ENCODE measurements at places on chromosomes 11 and 22.

GRCh38 chr22:36233796-36234195 lies 5.5 kb downstream of the APOL2 start:
- no peak for DNase-seq

GRCh38 chr11:6414874-6415328 lies 4.0 kb downstream of the APBB1 start:
- no peak for DNase-seq

DNA sequence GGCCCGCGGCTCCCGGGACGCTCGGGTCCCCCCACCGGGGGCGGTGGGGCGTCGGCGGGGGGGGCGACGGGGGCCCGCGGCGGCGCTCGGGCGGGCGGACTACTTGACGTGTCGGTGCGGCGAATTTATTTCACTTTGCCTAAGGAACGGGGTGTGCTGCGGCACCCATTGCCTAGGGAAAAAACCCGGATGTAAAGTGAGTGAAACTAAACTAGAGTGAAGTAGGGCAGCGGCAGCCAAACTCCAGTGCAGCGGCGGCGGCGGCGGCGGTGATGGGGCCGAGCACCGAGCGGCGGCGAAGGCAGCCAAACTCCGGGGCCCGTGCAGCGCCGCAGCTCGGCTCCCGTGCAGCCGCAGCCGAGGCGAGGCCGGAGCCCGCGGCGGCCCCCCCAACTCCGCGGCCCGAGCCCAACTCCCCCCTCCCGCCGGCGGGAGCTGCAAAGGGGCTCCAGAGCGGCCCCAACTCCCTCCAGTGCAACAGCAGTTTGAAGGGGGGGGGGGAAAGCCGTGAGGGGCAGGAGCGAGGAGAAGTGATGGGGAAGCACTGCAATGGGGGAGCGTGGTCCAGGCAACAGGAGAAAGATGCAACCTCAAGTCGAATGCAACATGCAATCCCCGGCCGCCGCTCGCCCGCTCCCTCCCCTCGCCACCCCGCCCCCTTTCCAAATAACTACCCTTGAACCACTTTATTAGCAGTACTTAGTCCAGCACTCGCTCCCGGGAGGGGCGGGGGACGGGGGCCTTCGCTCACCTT lies 647 bp upstream of the PHF21A start:
- peak; percentile 80 for DNase-seq

DNA sequence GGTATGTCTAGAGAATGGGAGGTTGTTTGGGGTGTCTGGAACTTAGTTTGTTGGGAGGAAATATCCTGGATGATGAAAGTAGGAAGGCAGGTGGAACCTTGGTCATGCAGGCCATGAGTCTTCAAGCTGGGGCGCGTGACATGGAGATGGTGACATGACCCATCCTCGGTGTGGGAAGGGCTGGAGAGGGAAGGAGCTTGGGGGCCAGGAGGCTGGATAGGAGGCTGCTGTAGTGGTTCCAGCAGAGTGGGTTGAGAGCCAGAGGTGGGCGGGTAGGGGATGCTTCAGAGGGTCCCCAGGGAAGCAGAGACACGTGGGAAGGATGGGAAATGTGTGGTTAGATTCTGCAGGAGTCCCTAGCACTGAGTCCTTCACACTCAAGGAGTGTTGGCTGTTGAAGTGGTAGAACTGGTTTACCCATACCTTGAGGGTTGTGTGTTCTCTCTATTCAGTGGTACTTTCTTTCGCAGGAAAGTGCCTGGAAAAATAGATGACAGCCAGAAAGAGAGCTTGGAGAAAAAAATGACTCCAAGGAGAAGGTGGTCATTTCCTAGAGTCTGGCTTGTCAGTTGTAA lies 56.8 kb downstream of the LDLRAD3 start:
- no peak for DNase-seq

GRCh38 chr11:131910523-131911387 lies 540.3 kb downstream of the NTM start:
- DNase-seq, result no peak

- no peak for DNase-seq
These were observed 509.9 kb upstream of the B3GAT1 start for GRCh38 chr11:134921938-134922337.

DNA sequence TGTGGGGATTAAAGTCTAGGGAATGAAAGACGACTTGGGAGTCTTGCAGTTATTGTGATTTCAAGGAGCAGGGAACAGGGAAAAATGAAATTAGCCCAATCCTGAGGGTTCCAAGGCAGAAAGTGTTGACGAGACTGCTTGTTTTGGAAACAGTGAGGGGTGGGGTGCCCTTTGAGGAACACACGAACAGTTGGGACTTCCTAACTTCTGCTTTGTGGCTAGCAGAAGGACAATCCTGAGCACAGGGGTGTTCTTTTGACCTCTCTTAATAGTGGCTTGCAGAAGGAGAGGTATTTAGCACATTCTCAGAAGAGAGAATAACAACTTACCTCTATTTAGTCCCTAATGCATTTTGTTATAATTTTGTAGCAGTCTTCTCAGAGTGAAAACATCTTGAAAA lies 545.9 kb upstream of the ARHGAP42 start:
- no peak for DNase-seq

- no peak for DNase-seq
These were observed 165.5 kb upstream of the NTM start for GRCh38 chr11:131204765-131205380.

- no peak for DNase-seq
These were observed 6.1 kb downstream of the ARHGAP8 start for GRCh38 chr22:44758344-44758973.

GRCh38 chr11:69209421-69210309 lies 53.9 kb downstream of the SMIM38 start:
- no peak for DNase-seq

GRCh38 chr11:8814923-8815240 lies 96.1 kb upstream of the AKIP1 start:
- no peak for DNase-seq

GRCh38 chr11:118128721-118129470 lies 23.7 kb downstream of the SCN4B start:
- no peak for DNase-seq

DNA sequence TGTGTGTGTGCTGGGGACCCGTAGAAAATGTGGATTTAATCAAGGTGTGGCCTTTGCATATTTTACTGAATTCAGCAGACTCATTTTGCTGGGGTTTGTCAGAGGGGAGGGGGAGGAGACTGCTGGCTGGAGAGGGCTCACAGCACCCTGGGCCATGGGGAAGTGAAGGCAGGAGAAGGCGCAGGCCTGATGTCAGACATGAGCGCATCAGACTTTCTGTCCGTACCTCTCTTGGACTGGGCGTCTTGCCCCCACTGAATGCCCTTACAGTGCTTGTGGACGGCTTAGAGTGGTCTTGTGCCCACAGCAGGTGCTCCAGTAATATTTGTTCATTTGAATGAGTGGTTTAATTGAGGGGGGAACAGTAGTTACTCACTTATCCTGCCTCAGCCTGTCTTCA lies 75.2 kb downstream of the TEAD1 start:
- no peak for DNase-seq

DNA sequence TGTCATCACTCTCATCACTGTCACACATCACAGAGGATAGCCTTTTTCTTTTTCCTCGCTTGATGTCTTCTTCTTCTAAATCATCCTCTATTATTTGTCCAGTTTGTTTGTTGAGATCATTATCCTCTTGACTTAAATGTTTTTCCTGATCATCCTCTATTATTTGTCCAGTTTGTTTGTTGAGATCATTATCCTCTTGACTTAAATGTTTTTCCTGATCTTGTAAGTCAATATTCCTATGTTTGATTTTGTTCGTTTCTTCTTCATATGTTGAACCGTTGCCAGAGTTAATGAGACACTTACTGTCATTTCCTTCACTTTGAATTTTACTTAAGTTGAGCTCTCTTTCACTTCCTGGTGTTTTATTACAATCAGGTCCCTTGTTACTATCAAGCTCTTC lies 5.6 kb downstream of the CCDC82 start:
- no peak for DNase-seq

Measured in GDM1 (cell line).